Activated B cell treated with CpG ODN at 0.5 μM for 24 hours (primary cell): ENCODE measurements at places on chromosomes 13 and 19.
A peak's percentile ranks its signal among the peaks of the same experiment; 100 is the strongest.

DNA sequence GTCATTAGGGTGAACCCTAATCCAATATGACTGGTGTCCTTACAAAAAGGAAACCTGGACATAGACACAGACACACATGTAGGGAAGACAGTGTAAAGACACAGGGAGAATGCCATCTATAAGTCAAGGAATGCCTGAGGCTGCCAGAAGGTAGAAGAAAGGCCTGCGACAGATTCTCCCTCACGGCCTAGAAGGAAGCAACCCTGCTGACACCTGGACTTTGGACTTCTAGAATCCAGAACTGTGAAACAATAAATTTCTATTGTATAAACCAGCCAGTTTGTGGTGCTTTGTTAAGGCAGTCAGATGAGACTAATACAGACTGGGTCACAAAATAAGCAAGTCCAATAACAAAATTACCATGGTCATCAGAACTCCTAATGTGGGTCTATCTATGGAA, 120.4 kb downstream of the ENOX1 start:
- H3K4me3 ChIP-seq = no peak overlapping the region
- no peak overlapping the region for H3K27ac ChIP-seq
- H3K36me3 ChIP-seq = no peaks in the 10 kb centered on the region
- H3K27me3 ChIP-seq = no peaks in the 10 kb centered on the region
- H3K4me1 ChIP-seq = peaks cover 3% of the 10 kb centered on the region

DNA sequence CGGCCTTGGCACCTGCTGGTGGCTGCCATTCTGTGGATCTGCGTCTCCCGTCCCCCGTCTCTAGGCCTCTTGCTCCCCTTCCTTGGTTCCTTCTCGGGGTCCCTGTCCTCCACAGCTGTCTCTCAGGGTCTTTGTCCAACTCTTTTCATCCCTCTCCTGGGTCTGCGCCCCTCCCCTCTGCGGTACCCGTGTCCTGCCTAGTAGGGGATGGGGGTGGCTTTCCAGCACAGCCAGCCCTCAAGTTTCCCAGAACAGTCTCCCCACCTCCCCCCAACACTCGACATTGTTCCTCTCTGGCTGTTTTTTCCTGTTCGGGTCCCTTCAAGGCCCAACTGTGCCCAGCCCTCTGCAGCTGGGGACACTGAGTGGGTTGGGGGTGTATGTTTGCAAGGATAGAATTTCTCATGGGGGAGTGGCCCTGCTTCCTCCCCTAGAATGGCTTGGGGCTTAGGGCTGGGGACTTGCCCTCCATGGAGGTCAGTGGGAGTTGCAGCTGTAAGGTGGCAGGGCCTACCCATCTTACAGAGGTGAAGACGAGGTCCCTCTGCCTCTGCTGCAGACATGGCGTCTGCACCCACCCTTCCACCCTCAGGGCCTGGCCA, 762 bp upstream of the ADM5 start:
- peaks cover 22% of the 10 kb centered on the region for H3K27me3 ChIP-seq
- no peak overlapping the region for H3K4me3 ChIP-seq
- peaks cover 25% of the 10 kb centered on the region for H3K4me1 ChIP-seq
- H3K36me3 ChIP-seq = peaks cover 46% of the 10 kb centered on the region
- no peak for DNase-seq

GRCh38 chr19:42057846-42058245, 12.2 kb downstream of the GRIK5 start:
- no peak overlapping the region for H3K27ac ChIP-seq
- H3K4me1 ChIP-seq = no peaks in the 10 kb centered on the region
- no peak for DNase-seq
- no peaks in the 10 kb centered on the region for H3K36me3 ChIP-seq

- no peak overlapping the region for H3K4me3 ChIP-seq
- no peaks in the 10 kb centered on the region for H3K4me1 ChIP-seq
Measured at GRCh38 chr19:30552593-30552992, 180.4 kb downstream of the ZNF536 start.

DNA sequence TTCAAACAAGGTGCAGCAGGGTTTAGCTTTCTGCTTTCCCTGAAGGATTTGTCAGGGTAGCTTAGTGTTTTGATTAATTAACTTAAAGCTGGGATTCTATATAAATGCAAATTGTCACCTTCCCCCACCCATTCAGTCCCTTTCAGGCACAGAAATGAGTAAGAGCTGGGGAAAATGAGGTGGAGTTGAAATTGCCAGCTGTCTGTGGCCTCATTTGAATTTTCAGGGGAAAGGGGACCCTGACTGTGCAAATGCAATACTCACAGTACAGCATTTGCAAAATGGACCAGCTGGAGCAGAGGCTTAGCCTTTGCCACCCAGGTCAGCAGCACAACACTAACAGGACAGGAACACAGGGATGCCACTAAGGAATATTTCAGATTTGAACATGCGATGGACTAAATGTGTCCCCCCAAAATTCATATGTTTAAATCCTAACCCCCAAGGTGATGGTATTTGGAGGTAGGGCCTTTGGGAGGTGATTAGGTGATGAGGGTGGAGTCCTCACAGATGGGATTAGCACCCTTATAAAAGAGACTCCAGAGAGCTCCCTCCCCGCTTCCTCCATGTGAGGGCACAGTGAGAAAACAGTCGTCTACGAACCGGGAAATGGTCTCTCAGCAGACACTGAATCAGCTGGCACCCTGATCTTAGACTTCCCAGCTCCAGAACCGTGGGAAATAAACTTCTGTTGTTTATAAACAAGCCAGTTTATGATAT, 59.5 kb upstream of the CYSLTR2 start:
- H3K27ac ChIP-seq = no peak overlapping the region
- peaks cover 21% of the 10 kb centered on the region for H3K27me3 ChIP-seq
- H3K36me3 ChIP-seq = no peaks in the 10 kb centered on the region
- DNase-seq = no peak
- H3K4me1 ChIP-seq = peaks cover 4% of the 10 kb centered on the region

DNA sequence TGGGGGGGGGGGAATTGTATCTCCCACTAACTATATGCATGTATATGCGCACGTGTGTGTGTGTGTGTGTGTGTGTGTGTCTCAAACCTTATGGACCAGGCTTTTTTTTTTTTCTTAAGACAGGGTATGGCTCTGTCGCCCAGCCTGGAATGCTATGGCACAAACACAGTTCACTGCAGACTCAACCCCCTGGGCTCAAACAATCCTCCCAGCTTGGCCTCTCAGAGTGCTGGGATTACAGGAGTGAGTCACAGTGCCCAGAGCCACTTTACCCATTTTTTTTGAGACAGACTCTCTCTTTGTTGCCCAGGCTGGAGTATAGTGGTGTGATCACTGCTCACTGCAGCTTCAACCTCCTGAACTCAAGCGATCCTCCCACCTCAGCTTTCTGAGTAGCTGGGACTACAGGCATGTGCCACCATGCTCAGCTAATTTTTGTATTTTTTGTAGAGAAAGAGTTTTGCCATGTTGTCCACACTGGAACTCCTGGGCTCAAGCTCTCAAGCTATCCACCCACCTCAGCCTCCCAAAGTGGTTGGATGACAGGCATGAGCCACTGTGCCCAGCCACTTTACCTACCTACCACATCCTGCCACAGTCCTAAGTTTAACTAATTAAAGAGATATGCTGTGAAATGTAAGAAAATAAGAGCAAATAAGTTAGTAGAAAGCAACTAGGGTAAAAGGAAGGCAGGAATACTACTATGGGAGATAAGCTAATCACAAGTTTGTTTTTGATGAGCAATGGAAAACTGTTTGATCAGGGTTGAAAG, 2.4 kb downstream of the ZMYM5 start:
- no peaks in the 10 kb centered on the region for H3K27me3 ChIP-seq
- H3K4me3 ChIP-seq = peak overlapping the region; percentile 89
- H3K27ac ChIP-seq = peak overlapping the region; percentile 92
- H3K4me1 ChIP-seq = peaks cover 34% of the 10 kb centered on the region
- peaks cover 29% of the 10 kb centered on the region for H3K36me3 ChIP-seq

DNA sequence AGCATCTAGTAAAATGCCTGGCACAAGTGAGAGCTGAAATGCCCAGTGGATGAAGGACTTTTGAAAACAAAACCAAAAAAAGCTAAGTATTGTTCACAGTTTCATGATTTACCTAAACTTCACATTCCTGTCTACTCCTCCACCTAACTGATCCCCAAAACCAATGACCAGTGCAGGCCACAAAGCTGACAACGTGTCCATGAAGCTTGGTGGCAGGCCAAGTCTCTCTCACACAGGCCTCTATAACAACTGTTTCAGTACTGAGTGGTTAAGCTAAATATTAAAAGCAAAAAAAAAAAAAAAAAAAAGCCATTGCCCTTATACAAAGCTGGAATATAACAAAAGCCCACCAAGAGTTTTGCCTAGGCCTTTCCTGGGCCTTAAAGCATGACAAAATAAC, 36.4 kb downstream of the STK24 start:
- H3K4me3 ChIP-seq = no peak overlapping the region
- H3K27ac ChIP-seq = no peak overlapping the region
- no peaks in the 10 kb centered on the region for H3K27me3 ChIP-seq
- peaks cover 90% of the 10 kb centered on the region for H3K4me1 ChIP-seq
- no peak for DNase-seq

- H3K27ac ChIP-seq = no peak overlapping the region
- peaks cover 15% of the 10 kb centered on the region for H3K27me3 ChIP-seq
- peaks cover 9% of the 10 kb centered on the region for H3K4me1 ChIP-seq
- DNase-seq = no peak
Measured at GRCh38 chr19:4144666-4145249, 8.7 kb upstream of the CREB3L3 start.
